ENCODE measurements at places on chromosomes 5 and 9. TPM values are rescaled to one million over a fixed set of nuclear protein-coding genes. Genes with fewer than 3 reads are reported as not detected.

Gene ACSL6
- total RNA-seq, result under 0.01 TPM

Gene SLC25A48
- not detected for total RNA-seq

Gene MCTP1
- 12.7 TPM for total RNA-seq

Gene AMBP
- total RNA-seq, result not detected

Gene SCAI
- 5.8 TPM for total RNA-seq

Gene CDH9
- not detected for total RNA-seq

Gene SLC6A3
- total RNA-seq, result not detected

Gene LCNL1
- total RNA-seq, result not detected

Gene CREB3
- 87.5 TPM for total RNA-seq

Gene RLN2
- total RNA-seq, result 1.0 TPM

Gene MLANA
- not detected for total RNA-seq

Gene MPDZ
- 17.3 TPM for total RNA-seq

Gene UBAP1
- 42.4 TPM for total RNA-seq

Gene SPATA31A3
- not detected for total RNA-seq

Gene HABP4
- total RNA-seq, result 21.8 TPM

Gene BRD3OS
- total RNA-seq, result 12.8 TPM

Gene PROB1
- total RNA-seq, result 3.6 TPM

Gene GHR
- 0.63 TPM for total RNA-seq

Gene MVB12B
- total RNA-seq, result 15.8 TPM

Gene IL4
- total RNA-seq, result not detected

Gene GLDC
- total RNA-seq, result 17.3 TPM

Gene SOX30
- not detected for total RNA-seq

Gene SLC34A1
- not detected for total RNA-seq

Gene PTPRD
- 25.8 TPM for total RNA-seq

Gene CCNI2
- total RNA-seq, result 1.6 TPM

Gene SPINK13
- not detected for total RNA-seq

Gene SLC25A2
- not detected for total RNA-seq

Gene KLF9
- 11.0 TPM for total RNA-seq

Gene IRX2
- total RNA-seq, result 5.5 TPM

Gene TRIM52
- 6.0 TPM for total RNA-seq

Gene CTXN3
- total RNA-seq, result not detected

Gene PCDHA1
- not detected for total RNA-seq

Gene SLC25A25
- 22.8 TPM for total RNA-seq

Gene STRBP
- total RNA-seq, result 26.4 TPM

Gene SPATA31D4
- not detected for total RNA-seq

Gene PCDHB2
- 5.8 TPM for total RNA-seq

Gene EIF4E1B
- total RNA-seq, result not detected

Gene SPINK6
- not detected for total RNA-seq

Gene CHSY3
- 1.7 TPM for total RNA-seq

Gene PCDHB3
- total RNA-seq, result 1.9 TPM

Gene ITK
- not detected for total RNA-seq

Gene SLC6A18
- total RNA-seq, result not detected

Gene HAVCR1
- total RNA-seq, result 0.29 TPM

Gene WNT8A
- not detected for total RNA-seq

Gene ECPAS
- total RNA-seq, result 70.2 TPM

Gene EGFLAM
- total RNA-seq, result 3.5 TPM

Gene SH3GL2
- total RNA-seq, result 3.5 TPM

Gene GABBR2
- 9.7 TPM for total RNA-seq

Gene SPAG8
- total RNA-seq, result not detected

Measured in kidney epithelial cell (primary cell).